NCI-H1105 treated with DMSO at 0.1 percent for 48 hours (cell line): ENCODE measurements at places on chromosomes 3 and 15.

DNA sequence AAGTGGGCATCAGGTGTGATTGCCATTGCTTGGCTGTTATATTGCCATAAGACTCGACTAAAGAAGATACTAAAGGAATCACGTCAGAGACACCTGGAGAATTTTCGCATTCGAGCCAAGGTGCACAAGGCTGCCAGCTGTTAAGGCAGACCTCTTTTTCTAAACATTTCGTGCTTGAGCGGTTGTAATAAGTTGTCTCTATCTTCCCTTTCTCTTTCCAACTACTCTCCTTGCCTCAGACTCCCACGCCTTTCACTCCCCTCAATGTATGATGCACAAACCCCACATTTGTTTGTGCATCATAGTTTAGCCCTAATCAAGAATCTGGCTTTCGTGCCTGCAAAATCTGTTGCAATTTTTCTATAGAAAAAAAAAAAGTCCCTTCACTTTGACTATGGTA, 118.0 kb downstream of the IQCH start:
- no peak for DNase-seq

GRCh38 chr15:34976743-34977142, 7.2 kb upstream of the AQR start:
- DNase-seq, result no peak

- no peak for DNase-seq
Observed at GRCh38 chr3:116433552-116433951, 11.7 kb downstream of the LSAMP start.

- no peak for DNase-seq
Observed at GRCh38 chr15:101386967-101387366, 91.9 kb upstream of the SNRPA1 start.

GRCh38 chr3:16824081-16824696, 60.6 kb upstream of the PLCL2 start:
- DNase-seq, result no peak

GRCh38 chr3:39506863-39507262, 39.4 kb downstream of the MOBP start:
- DNase-seq, result no peak

DNA sequence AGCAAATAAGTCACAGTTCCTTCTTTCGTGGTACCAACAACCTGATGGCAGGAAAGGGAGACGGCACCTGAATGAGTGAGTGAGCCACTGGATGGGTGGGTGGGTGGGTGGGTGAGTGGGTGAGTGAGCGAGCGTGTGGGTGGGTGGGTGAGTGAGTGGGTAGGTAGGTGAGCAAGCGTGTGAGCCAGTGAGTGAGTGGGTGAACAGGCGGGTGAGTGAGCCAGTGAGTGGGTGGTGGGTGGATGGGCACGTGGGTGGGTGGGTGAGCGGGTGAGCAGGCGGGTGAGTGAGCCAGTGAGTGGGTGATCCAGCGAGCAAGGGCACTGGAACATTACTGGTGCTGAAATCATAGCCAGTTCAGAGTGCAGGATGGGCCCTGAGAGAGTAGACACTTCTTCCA, 152.8 kb downstream of the MEGF11 start:
- no peak for DNase-seq

- no peak for DNase-seq
Observed at GRCh38 chr3:177681852-177682251, 484.6 kb upstream of the TBL1XR1 start.

DNA sequence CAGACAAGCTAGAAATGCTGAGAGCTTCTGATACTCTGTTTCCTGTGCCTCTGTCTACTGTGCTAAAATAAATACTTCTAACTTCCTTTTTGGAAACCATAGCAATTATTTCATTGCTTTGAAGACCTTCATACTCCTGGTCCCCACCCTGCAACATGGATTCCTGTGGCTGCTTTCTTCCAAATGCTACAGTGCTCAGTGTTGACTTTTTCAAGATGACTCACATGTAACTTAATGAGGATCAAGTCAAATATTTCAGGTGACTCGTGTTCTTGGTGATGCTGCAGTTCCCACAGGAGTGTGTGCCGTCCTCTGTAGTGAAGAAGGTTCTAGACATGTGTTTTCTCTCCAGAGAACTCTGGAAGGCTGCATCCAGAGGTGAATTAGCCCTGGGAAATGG, 288.6 kb downstream of the CLSTN2 start:
- DNase-seq, result no peak

- no peak for DNase-seq
Observed at GRCh38 chr3:150790629-150791028, 27.7 kb upstream of the SIAH2 start.
